ENCODE measurements at places on chromosomes 2 and 18. TPM values are rescaled to one million over a fixed set of nuclear protein-coding genes. Genes with fewer than 3 reads are reported as not detected.
A peak's percentile ranks its signal among the peaks of the same experiment; 100 is the strongest.

LAPTM4A gene
- total RNA-seq = 121 TPM

GREB1 gene
- total RNA-seq = 0.38 TPM

PARD3B gene
- total RNA-seq = 5.1 TPM

MTERF4 gene
- total RNA-seq = 44.7 TPM

CCBE1 gene
- total RNA-seq = not detected

STAT4 gene
- total RNA-seq = 0.16 TPM

MPP4 gene
- total RNA-seq = 0.05 TPM

LRRTM4 gene
- not detected for total RNA-seq

AKAIN1 gene
- total RNA-seq = not detected

LTBP1 gene
- total RNA-seq = 63.1 TPM

OTOF gene
- total RNA-seq = not detected

TXNDC9 gene
- total RNA-seq = 49.4 TPM

DNA sequence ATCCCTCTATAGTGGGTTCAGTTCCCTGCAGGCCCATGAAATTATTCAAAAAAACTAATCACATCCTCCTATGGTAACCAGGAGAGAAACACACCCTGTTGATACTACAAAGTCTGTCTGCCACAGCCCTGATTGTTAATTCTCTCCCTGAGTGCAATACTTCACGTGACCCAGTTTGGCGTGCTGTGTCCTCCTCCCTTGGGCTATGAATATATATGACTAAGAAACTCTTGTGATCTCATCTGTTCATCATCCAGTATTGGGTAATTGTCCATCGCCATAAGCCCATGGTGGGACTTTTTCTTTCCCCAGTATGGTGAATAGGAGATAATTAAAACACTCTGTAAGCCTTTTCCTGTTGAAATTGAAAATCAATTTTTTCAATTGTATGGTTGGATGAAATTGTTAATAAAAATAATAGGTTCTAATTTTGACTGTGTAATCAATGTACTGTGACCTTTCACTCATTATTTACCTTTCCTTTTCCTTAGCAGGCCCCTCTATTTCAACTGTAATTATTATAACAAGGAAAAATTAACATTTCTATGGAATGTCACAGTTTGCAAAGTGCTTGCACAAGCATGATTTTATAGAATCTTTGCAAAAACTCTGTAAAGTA, 1822.6 kb downstream of the SUCLG1 start:
- DNase-seq = no peak

- DNase-seq = no peak
These were observed 47.4 kb downstream of the SLC35F5 start for GRCh38 chr2:113709022-113709421.

- DNase-seq = no peak
These were observed 125.9 kb upstream of the NDUFV2 start for GRCh38 chr18:8976606-8977005.

- no peak for DNase-seq
These were observed 29.7 kb upstream of the CASP10 start for GRCh38 chr2:201152999-201153815.

DNA sequence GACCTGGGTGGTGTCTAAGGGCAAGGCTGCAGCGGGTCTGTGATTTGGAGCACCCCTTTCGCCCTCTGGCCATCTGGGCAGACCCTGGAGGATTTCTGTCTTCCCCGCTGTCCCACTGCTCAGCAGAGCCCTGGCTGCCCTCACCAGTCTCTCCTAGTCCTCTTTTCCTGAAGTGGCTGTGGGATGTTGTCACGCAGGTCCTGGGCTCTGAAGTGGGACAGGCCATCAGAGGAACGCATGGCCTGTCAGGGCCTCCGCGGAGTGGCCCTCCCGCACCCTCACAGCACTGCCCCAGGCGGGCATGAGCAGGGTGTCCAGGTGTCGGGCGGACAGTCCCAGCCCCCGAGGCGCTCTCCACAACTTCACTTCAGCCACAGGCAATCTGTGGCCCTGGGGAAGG, 1.1 kb upstream of the TMEM185B start:
- DNase-seq = no peak

DNA sequence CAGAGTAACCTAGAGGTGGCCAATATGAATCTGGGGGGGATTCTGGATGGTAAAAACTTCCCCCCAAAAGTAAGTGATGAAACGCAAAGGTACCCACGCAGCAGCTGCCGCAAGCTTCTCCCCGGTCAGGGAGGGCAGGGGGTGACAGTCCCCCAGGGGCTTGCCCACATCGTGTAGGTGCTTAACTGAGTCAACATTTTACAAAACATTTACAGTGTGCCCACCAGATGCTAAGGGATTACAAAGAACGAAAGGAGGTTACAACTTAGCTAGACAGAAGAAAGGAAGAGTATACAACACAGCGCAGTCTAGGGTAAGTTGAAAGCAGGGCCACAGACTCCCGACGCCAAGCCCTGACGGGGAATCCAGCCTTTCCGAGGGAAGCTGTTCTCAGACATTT, 45.6 kb downstream of the LPIN2 start:
- DNase-seq = no peak

GRCh38 chr2:133506996-133507395, 61.3 kb downstream of the NCKAP5 start:
- no peak for DNase-seq

DNA sequence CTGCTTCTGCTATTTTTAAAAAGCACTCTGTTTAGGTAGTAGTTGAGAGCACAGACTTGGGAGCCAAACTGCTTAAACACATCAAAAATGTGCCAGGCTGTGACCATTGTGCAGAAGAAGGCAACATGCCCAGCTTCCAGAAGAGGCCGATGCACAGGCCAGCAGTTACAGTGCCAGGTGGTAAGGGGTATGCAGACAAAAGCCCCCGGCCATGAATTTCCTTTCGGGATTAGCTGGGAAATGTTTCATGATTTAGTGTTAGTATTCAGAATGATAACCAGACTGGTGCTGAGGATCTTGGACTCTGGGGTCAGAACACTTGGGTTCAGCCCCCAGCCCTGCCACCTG, 40.0 kb upstream of the ATG16L1 start:
- DNase-seq = no peak

GRCh38 chr2:43105586-43106558, 120.5 kb downstream of the ZFP36L2 start:
- DNase-seq = peak; percentile 80

GRCh38 chr2:31943636-31944225, 67.1 kb downstream of the MEMO1 start:
- no peak for DNase-seq

GRCh38 chr2:225137971-225138370, 95.7 kb upstream of the DOCK10 start:
- no peak for DNase-seq

- no peak for DNase-seq
These were observed 934.8 kb upstream of the DDX18 start for GRCh38 chr2:116879650-116880160.

DNA sequence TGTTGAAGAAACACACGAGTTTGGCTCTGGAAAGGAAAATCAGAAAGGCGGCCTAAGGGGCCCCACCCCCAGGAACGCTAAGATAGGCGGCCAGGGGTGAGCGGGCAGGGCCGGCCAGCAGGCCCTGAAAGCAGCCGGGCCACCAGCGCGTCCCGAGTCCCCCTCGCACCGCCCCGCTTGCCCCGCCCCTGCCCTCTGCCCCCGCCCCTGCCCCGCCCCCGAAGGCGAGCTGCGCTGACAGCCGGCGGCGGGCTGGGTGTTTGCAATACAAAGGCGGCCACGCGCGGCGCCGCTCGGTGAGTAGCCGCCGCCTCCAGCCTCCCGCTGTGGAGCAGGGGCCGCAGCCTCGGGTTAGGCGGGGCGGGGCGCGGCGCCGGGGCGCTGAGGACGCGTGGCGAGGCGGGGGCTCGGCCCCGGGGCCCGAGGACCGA, at the start of gene LPIN1:
LPIN1 (plus strand) TSS at position 257 of the 431 bp plus-strand sequence. CDS start 18,910 bp downstream, outside the sequence.
- DNase-seq = peak; percentile 87
